ENCODE measurements at places on chromosomes 2 and 18. TPM values are rescaled to one million over a fixed set of nuclear protein-coding genes. Genes with fewer than 3 reads are reported as not detected.

Gene RFTN2
- 6.8 TPM for total RNA-seq

Gene GALNT5
- not detected for total RNA-seq

Gene B3GNT7
- total RNA-seq, result 3.9 TPM

Gene EHBP1
- 70.8 TPM for total RNA-seq

Gene MATN3
- 1.2 TPM for total RNA-seq

Gene SLC25A12
- 12.2 TPM for total RNA-seq

Gene PRKAG3
- not detected for total RNA-seq

Gene CHAC2
- 7.1 TPM for total RNA-seq

Gene ANKRD36
- 18.2 TPM for total RNA-seq

Gene IGFBP5
- total RNA-seq, result 497 TPM

Gene TUBB6
- total RNA-seq, result 560 TPM

Gene ALPG
- total RNA-seq, result not detected

Gene HOXD10
- total RNA-seq, result 1.7 TPM

DNA sequence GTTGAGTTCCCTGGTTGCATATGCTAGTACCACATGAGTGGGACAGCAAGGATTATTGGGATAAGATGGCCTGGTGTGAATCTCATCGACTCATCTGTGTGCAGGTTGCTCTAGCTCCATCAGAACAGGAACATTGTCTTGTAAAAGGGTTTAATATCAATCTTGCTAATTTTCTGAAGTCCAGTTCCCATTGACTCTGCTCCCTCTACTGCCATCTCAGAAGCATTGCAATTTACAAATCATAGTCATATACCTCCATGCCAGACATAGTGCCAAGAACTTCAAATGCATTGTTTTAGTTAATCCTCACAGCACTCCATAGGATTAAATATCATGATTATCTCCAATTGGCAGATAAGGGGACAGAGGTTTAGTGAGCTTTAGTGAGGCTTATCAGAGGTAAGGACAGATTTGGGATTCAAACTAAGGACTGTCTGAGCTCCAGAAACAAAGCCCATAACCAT, 4.8 kb upstream of the STAT4 start:
- DNase-seq, result no peak

DNA sequence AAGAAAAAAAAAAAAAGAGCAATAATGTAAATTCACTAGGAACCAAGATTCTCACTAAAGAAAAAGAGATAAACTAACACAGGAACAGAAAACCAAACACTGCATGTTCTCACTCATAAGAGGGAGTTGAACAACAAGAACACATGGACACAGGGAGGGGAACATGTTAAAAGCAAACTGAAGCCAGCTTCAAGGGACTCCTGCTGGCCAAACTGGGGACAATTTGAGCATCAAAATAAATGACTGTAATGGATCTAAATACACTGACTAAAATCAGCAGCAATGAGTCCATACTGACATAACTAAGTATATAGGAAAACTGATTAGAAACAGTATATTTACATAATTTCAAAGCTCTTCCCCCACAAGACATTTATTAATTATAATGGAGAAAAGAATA, 73.0 kb downstream of the FARSB start:
- DNase-seq, result no peak

DNA sequence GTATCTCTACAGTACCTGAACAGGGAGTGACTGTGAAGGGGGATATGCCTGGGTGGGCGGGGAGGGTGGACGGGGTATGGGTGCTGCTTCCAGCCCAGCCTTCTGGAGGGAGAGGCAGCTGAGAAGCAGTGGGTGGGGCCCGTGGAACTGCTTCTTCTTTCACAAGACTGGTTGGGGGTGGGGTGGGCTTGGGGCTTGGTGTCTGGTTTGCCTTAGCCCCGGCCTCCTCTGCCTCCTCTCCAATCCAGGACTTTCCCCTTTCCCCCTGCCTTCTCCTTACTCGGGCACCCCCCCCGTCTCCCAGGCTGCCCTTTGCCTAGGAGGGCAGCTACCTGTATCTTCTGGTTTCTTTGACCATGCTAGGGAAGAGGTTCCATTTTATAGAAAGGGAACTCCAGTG, 233.4 kb downstream of the DYSF start:
- peak; percentile 43 for DNase-seq

DNA sequence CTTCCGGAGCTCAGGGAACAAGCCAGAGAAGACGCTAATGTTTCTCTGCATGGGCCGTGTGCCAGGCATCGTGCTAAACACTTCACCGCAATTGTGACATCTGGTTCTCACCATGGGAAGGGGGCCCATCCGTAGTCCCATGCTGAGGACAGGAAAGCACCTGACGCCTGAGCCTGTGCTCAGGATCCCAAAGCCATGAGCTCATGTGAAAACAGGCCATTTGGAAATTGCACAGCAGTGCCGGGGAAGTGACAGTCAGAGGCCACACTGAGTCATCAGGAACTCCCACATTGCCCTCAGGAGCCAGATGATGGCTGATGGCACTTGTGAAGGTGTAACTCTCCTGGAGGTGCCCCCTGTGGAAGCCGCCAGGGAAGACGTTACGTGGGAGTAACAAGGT, 141.0 kb downstream of the INHBB start:
- DNase-seq, result no peak

DNA sequence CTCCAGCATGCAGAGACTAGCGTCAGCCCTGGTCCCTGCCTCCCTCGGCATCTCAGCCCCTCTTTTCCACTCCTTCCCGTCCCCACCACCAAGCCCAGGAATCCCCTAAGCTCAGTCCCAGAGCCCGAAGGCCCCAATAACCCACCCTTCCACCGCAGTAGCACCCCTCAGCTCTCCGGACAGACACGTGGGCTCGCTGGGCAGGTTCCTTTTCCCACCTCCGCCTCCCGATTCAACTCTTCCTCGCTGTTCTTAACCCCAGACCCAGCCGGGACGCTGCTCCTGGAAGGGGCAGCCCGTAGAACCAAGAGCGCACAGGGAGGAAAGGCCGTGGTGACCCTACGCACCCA, 1.4 kb downstream of the IHH start:
- DNase-seq, result no peak

GRCh38 chr2:172107690-172108586, 5.2 kb upstream of the DLX2 start:
- no peak for DNase-seq

GRCh38 chr18:24923138-24923537, 428.8 kb downstream of the ZNF521 start:
- no peak for DNase-seq

GRCh38 chr2:144330951-144331673, 188.8 kb downstream of the ZEB2 start:
- DNase-seq, result no peak

DNA sequence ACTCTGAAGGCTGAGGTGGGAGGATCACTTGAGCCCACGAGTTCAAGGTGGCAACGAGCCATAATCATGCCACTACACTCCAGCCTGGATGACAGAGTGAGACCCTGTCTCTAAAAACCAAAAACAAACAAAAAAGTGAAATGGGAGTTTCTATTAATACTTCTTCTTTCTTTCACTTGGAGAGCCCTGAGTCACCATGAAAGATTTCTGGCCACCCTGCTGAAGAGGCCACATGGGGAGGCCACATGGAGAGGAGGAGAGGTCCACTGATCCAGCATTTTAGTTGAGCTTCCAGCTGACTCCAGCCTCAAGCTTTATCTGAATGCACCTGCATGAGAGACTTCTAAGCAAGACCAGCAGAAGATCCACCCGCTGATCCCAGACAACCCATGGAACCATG, 74.2 kb upstream of the LAPTM4A start:
- no peak for DNase-seq

GRCh38 chr18:53698907-53699306, 525.6 kb downstream of the MBD2 start:
- DNase-seq, result no peak

GRCh38 chr2:219207884-219208740, 1.5 kb downstream of the ZFAND2B start:
- DNase-seq, result no peak

GRCh38 chr18:4286256-4286655, 168.9 kb downstream of the DLGAP1 start:
- DNase-seq, result no peak

DNA sequence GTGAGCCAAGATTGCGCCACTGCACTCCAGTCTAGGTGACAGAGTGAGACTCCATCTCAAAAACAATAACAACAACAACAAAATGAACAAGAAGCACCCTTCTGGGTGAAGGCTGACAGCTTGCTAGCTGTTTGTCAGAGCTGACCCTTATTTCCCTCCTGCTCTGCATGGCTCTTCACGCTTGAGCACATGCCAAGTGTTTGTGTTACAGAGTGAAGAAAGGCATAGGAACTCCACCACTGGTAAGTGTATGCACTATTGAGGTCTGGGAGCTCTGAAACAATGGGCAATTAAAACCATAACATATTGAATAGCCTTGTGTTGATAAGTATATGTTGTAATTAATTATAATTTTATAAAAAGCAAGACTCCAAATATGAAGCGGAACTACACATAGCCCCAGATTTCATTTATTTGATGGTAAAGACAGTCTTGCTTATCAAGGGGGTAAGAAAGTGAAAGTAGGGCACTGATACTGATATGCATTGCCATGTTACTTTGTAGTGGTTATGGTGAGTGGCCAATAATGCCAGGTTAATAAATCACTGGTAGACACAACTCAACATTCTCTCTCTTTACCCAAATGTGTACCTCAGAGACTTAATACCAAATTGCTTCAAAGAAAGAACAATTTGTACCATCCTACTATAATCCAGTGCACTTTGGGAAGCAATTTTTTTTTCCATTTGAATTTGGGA, 163.4 kb downstream of the VWC2L start:
- no peak for DNase-seq

GRCh38 chr2:9445089-9445488, 21.6 kb downstream of the CPSF3 start:
- DNase-seq, result no peak

DNA sequence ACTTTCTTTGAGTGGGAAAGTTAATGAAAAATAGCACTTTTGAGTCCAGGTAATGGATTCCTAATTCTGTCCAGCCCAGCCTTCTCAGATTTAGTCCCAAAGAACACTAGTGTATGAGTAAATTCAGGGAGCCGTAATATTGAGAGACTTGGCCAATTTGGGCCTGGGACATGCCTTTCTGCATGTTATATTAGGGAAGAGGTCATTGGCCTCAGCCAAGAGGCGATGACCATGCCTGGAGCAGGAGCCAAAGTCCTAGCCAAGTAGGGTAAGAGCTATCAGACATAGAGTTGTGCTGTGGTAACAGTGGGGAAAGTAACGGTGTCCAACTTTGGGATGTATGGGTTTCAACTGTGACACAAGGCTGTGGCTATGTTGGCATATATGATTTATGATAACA, 336.5 kb upstream of the ZNF804A start:
- DNase-seq, result no peak

- no peak for DNase-seq
Observed at GRCh38 chr2:44296653-44297052, 21.4 kb downstream of the SLC3A1 start.

DNA sequence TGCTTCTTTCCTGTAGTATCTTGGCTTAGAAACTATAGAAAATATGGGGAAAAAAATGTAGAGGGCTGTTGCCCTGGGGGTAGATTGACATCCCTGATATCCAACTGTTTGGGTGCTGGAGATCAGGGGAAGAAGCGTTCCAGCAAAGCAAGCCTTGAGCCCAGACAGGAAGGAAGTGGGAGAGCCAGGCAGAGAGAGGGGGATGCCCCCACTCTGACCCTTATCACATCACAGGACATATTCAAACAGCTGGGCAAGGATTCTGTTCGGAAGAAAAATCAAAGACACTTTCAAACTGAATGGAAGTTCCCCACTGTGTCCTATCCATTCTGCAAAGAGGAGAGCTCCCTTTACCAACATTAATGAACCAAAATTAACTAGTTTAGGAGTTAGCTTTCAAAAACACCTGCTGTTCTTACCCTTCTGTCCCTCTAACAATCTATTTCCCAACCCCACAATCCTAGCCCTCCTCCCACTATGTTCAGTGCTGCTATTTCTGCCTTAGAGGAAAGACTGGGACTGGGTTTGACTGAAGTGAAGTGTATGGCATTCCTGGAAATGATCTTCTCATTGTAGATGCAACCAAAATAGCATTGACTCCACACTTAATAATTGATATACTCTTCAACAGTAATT, 16.9 kb upstream of the KCNG3 start:
- DNase-seq, result no peak

GRCh38 chr18:3466872-3467271, 16.9 kb downstream of the TGIF1 start:
- DNase-seq, result no peak

DNA sequence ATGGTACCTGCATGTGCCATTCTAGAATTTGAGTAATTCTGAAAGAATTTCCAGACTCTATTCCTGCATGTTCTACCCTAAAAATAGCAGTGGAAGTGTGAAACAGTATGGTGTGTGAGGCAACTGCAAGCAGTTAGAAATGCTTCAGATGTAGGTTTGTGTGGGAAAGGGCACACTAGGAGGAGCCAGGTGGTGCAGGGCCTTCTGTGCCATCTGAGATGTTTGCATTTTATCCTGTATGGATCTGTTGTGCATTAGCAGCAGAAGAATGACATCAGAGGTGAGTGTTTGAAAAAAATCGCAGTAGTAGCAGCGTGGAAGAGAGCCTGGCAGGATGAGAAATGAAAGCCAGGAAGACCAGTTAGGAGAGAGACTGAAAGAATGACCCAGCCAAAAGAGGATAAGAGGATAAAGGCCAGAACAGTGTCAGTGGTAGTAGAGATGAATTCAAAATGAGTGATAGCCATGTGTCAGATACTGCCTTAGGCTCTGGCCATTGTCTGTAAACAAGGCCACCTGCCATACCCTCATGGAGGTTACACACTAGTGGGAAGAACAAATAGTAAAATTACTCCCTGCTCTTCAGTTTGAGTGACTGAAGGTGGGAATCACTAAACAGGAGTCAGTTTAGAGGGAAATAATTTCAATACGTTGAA, 142.2 kb downstream of the PKP4 start:
- DNase-seq, result no peak

DNA sequence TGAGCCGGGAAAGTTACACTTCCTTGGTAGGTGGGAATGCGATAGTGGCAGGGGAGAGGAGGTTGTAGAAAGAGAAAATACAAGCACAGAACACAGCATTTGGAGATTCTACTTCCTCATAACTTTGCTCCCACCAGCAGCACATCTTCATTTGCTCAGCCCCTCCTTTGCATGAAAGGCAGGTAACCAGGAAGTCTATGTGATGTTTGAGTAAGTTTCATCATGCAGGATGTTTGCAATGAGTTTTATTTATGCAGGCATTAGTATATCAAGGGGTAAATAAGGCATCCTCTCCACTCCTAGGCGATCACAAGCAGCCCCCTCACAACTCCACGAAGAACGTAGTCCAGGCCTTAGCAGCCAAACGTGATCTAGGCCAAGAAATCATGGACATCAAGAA, 5.0 kb downstream of the RNF152 start:
- no peak for DNase-seq
